Midbrain (tissue), 1 donor: ENCODE measurements at places on chromosomes 2 and 18.

DNA sequence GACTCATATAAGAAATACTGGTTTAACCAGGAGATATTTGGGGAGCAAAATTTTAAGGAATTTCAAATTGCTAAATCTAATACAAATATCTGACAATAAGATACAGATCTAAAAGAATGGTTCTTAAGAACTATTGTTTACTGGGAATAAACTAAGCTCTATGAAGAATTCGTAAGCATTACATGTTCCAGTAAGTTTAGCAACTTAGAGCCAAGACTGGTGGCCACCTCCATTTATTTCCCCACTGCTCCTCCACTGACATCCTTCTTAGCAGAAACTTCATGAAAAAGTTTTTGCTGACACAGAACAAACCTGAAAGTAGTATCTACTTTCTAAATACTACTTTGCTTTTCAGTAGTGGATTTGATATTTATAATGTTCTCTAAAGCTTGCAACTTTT is 83.0 kb downstream of the ACSL3 start:
- DNase-seq, result no peak

DNA sequence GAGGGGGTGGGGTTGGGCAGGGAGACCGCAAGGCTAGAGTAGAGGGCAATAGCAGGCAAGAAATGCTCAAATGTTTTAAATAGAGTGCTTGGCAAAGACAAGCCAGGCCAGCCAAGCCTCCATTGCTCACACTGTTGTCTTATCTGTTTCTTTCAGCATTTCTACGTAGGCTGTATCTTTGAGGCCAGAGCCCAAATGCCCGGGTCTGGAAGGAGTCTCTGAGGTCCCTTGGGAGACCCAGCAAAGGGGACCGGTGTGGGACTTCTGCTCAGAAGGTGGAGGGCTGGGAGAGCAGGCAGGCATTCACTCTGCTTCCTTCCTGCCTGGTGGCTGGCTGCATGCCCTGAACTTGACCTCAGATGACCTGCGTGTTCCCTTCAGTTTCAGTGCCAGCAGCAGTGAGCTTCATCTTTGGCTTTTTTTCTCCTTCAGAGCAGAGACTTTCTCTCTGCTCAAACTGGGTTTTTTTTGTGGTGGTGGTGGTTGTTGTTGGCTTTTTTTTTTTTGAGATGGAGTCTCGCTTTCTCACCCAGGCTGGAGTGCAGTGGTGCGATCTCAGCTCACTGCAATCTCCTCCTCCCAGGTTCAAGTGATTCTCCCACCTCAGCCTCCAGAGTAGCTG is 13.7 kb upstream of the TET3 start:
- peak; percentile 28 for DNase-seq

GRCh38 chr2:70461414-70461813 is 92.2 kb downstream of the TGFA start:
- DNase-seq, result no peak

DNA sequence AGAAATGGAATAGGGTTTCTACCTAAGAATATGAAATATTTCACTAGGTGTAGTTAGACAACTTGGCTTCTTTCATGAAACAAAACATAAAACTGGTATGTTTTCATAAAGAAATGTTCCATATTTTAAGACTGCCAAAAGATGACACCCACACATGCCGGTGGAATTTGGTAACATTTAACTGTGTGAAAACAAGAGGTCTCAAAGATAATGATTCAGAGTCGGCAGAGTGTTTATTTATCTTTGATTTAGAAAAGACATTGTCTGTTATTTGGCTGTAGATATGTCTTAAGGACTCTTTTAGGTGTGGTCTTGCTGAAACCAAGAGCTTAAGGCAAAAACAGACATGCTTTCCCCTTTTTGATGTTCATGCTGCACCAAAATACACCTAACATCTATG is 63.5 kb upstream of the FN1 start:
- no peak for DNase-seq

DNA sequence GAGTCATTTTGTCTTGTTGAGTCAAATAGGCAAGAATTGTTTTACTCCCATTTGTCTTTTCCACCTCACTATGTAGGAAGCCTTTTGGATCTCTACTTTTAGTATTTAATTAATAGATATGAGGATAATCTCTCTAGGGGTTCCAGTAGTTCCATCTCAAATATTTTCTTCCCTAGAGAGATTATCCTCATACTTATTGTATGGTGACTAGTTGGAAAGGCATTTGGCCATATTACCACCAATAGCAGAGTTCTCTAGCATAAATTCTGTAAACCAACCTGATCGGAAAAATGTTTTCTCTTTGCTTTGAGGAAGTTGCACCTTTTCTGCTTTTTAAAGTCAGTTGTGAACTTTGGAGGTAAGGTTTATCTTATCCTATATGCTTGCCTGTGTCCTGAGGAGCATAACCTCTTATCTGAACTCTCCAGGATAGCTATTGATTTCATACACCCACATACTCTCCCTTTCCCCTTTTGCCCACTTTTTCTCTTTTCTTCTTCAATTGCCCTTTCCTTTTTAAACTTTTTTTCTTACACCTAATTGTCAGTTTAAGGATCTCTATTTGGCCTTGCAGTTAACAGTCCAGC is 100.8 kb downstream of the GALNT1 start:
- no peak for DNase-seq

DNA sequence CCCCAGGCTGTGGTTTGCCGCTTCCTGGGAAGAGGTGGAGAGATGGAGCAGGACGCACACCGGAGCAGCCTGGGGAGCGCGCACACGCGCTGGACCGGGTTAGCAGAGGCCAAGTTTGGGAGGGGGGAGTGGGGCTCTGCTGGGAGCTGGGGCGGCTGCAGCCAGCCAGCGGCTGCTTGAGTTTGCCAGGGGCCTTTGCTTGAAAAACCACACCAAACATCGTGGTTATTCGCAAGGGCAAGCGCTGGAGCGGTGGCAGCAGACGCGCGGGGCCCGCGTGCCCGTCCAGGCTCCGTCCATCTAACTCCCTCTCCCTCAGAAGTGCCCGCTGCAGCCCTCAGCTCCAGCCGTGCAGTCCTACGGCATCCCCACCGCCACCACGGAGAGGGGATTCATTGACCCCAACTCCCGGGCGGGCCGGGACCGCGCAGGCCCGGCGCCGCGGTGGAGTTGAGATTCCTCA is 4.6 kb downstream of the PTGR3 start:
- DNase-seq, result no peak

- DNase-seq, result no peak
Observed at GRCh38 chr2:14015113-14015630, 617.3 kb upstream of the LRATD1 start.

- no peak for DNase-seq
Observed at GRCh38 chr2:68426848-68427579, 40.1 kb downstream of the FBXO48 start.

DNA sequence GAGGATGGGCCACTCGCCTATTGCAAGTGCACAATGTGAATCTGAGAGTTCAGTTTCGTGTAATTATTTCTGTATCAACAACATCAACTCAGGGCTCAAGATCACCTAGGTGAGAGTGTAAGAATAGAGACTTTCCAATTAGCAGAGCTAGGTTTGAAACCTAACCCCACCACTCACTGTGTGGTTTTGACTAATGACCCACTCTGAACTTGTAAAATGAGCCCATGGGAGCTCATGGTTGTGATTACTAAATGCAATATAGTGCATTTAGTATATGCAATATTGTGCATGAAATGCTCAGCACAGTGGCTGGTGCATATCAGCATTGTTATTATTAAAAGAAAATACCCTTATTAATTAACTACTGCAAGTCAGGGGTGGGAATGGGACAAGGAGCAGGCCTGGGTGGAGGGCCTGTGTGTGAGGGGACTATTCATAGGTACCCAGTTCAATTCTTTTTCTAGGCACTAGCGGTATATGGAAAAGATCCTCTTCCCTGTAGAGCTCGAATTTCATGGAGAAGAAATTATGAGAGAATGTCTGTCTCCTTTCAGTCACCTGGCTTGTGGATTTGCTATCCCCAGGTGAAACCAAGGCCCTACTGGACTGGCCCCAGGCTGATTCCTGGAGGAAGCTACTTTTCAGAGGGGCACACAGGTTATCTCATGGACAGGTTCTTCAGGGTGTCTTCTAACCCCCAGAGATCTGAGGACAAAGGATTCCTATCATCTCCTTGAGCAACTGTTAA is 169.5 kb downstream of the GFPT1 start:
- no peak for DNase-seq

DNA sequence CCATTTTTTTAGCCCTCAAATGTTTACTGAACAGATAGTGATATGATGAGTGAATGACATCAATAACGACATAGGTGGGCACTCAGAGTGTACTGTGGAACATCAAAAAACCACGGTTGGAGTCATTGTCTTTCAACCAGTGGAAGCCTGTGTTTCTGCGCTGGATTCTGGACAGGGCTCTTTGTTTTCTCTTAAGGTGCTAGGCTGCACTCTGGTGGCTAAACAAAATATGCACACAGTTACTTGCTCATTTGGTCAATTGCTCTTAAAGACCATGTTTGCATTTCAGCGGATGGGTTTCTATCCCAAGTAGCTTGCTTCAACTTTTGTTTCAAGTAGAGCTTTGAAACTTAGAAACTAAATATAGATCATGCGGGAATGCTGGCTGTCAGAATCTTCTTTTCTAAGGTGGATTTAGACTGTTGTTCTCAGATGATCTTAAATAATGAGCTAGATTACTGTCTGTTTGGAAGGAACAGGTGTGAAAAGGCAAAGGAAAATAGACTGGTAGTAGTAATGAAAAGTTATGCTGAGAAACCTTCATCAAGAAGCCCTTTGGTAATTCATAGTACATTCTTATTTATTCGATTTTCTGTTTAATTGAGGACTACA is 48.5 kb upstream of the LYPD6B start:
- peak; percentile 76 for DNase-seq

GRCh38 chr2:187884003-187884402 is 329.8 kb upstream of the TFPI start:
- DNase-seq, result no peak

DNA sequence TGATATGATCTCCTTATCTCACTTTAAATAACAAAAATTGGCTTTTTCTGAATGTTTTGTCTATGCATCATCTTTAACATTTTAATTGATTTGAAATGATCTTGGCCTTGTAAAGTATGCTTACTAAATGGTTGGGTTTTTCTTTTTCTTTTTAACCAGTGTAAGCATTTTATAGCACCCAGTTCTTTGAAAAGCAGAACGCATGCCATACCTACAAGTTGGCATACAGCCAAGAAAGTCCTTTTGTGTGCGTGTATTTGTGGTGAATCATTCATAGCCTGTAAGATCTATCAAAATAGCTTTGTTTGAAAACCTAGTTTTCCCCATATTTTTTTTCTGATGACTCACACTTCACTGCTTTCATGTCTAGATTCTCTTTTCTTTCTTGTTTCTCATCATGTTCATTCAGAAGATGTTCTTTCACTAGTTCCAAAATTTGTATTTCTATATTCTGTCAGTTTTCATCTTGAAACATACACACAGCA is 4.1 kb upstream of the VRK2 start:
- DNase-seq, result no peak

- DNase-seq, result no peak
Observed at GRCh38 chr2:171788316-171788993, 101.2 kb downstream of the DYNC1I2 start.

DNA sequence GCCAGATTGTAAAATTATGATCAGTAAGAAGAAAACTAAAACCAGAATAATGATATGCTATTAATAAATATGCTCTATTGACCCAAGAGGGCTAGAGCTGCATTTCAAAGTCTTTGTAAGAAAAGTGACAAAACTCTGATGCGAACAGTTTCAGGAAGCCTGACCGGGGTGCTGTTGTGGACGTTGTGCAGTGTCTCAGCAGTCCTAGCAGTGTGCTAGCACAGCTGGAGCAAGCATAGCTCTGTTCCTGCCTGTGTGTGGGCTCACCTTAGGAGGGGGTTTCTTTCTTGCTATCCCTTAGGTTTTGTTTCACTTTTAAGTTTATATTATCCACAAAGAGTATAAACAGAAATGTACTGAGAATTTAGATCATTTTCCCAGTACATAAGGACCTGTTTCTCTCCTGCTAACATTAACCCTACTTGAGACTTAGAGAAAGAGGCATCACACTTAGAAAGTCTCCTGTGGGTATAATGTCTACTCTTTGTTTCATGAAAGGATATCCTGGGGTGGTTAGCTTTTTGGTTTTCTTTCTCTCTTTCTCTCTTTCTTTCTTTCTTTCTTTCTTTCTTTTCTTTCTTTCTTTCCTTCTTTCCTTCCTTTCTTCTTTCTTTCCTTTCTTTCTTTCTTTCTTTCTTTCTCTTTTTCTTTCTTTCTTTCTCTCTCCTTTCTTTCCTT is 124.5 kb downstream of the TMEM182 start:
- DNase-seq, result no peak

GRCh38 chr18:41938445-41938844 is 16.6 kb upstream of the PIK3C3 start:
- no peak for DNase-seq

DNA sequence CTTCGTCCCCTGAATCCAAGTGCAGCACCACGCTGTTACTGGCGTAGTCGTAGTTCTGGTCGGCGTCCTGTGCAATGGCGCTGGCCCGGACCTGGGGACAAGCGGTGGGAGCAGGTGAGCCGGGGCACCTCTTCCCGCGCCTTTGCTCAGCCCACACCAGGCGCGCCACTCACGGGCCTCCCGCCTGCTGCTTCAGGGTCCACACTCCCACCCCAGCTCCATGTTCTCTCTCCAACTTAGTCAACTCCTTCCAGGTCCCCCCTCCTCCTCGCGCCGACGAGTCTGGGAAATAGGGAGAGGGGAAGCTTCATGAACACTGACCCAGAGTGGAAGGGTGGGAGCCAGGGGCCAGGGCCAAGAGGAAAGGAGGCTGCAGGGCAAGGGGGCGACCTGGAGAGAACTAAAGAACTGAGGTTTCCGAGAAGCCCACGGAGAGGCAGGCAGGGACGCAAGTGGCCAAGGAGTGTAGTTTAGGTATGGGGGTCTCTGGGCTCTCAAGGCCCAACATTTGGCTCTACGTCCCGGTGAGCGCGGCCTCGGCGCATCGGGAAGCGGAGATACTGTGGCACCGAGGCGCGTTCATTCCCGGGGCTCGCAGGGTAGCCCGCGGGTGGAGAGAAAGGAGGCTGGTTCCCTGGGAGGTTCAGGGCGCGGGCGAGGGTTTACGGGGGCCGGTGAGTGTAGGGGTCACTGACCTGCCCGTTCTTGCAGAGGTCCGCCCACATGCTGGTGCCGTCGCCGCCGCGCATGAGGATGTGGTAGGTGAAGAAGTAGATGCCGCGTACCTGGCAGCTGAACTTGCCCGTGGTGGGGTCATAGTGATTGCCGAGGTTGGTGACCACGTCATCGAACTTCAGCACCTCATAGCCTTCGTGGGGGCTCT is 1.4 kb downstream of the C1QL2 start:
- DNase-seq, result no peak

DNA sequence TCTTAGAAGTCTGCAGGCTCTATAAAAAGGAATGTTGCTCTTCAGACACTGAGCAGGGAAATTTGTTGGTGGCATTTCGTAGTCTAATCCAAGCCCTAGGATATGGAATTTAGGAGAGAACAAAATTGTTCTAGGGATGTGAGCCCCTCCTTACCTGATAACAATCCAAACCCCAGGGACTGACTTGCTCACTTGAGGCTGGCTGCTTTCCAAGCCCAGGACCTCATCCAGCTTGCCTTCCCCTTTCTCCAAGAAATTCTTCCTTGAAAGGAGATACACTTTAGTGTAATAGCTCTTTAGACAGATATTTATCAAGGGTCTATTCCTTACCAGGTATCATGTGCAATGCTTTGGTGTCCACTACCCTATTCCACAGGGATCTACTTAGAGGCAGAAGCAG is 279.8 kb downstream of the C1D start:
- DNase-seq, result no peak
